Stimulated activated naive B cell treated with anti-CD40 and anti-IgM and Interleukin-4, amounts not matched to agents 10 μg/mL and 1 μg/mL and 100 μg/mL, for 72 hours (primary cell): ENCODE measurements at places on chromosomes 2 and 18.

DNA sequence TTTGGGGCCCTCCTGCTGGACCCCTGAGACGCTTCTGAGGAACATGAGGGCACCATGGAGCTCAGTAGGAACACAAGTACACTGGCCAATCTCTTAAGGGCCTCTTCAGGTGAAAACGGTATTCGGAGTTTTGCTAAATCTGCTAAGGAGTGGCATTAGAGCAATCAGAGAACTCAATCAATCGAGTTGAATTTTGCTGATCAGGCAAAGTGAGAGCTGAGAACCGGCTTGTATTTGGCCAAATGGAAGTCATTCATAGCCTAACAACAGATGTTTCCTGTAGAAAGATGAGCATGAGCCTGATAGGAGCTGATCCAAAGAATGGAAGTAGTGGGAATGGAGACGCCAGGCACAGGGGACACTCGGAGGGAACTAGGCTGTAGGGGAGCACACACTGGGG is 133.7 kb downstream of the DCDC2C start:
- no peak for DNase-seq

DNA sequence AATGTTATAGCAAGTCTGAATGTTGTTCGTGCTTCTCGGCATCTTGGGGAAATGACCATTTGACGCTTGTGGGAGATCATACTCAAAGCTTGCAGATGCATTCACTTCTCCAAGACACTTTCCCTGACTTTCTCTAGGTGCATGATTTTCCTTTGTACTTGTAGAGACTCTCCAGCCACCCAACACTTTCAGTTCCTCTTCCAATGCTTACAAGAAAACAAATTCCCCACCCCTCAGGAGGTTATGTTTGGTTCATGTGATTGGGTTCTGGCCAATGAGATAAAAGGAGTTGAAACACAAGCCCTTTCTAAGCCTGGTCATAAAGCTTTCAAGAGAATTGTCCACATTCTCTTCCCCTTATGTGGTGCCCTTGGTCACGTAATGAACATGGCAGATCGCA is 156.3 kb downstream of the EPHA4 start:
- DNase-seq, result no peak

GRCh38 chr2:159879051-159879604 is 81.1 kb upstream of the CD302 start:
- no peak for DNase-seq

GRCh38 chr2:230552181-230552580 is 136.2 kb downstream of the SP100 start:
- DNase-seq, result no peak

- no peak for DNase-seq
Measured at GRCh38 chr2:189233527-189233926, 54.0 kb upstream of the COL5A2 start.
